Activated gamma-delta T cell (primary cell): ENCODE measurements at places on chromosomes 6 and 20.

DNA sequence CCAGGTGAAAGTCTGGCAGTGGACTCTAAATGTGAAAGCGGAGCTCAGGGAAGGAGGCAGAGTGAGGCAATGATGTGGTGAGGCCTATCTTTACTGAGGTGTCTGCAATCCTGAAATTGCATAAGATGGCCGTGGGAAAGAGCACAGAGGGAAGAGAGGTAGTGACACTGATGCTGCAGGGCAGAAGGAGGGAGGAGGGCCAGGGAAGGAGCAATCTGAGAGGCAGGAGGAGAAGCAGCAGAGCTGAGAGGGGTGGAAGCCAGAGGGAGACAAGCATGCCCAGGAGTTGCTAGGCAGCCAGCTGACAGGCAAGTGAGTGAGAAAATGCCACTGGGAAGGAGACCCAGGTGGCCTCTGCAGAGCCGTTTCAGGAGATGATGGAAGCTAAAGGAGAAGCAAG is 97.4 kb upstream of the CNR1 start:
- DNase-seq, result no peak

DNA sequence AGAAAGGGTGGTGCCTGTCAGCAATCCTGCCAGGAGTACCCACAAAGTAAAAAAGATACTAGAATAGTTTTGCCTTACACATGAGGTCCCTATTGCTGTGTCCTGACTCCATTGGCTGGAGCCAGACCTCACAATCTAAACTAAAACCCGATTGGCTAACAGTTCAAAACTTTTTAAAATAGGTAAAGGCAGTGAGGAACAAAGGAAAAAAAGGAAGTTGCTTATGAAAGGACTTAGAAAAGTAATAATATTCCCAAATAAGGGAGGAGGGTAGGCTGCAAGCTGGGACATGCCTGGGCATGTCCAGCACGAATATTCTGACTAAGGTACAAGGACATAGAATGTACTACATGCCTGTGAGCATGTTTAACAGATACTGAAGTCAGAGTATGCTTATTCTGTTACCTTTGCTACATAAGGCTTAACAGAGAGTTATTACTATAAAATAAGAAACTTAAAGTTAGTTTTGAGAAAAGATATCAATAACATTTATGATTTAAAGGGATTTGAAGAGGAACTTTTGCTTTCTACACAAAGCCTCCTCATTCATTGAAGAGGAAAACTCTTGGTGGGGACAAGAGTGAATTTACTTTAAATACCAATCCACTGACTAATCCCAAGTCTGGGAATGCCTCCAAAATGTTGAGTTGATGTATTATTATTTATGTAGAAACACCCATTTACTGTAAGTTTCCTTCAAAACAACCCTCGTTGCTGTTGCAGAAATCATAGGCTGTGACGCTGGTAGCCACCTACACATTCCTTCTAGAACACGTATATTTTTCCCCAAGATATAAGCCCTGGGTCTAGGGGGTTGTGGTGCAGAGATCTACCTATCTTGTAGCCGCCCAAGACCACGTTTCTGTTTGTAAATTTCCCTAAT is 8.2 kb upstream of the MTHFD1L start:
- no peak for DNase-seq

GRCh38 chr20:17470521-17470920 is 60.7 kb downstream of the BFSP1 start:
- no peak for DNase-seq

DNA sequence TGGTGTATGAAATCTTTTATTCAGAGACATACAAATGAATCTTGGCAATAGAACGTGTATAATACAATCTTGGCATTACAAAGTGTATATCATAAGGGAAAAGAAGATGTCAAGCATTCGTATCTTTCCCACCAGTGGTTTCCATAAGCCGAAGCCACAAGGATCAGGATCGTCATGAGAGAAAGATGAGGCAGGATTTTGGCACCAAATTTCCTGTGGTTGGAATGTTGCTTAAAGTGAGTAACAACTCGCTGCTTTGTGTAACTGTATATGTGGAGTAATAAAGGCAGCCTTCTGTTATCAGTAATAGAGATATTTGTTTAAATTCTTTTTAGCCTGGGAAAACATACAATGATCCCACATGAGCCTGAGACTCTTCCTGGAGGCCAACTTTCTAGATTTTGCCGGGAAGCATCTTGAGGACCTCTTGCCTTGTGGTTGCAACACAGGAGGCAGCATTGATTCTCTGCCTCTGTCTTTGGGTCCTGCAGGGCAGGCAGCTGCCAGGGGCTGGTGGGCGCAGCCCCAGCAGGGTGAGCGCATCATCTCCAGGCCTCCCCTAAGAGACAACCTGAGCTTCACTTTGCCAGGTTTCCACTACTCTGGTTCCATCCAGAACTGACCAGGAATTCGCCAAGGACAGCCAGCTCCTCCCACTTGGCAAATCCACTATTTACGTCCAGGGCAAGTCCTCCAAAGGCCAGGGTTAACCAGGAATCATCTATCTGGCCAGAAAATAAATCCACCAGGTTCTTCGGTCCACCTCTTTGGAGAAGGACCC is 230.9 kb upstream of the SULF2 start:
- DNase-seq, result no peak

DNA sequence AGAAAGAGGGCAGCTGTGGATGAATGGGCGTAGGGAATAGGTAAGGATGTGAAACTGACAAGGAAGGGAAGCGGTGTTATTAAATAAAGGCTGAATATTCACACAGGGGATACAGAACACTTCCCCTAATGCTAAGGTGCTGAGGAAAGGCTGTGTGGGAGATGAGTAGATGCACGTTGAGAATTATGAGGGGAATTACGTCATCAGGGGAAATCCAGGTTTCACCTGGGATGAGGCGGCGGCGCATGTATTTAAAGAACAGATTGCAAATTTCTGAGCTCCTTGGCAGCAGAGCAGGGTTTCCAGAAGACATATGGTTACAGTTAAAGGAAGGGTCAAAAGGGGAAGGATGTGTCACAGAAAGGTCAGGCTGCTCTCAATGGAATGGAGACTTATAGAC is 28.7 kb upstream of the EDN1 start:
- DNase-seq, result no peak

GRCh38 chr6:75287424-75287823 is 2.8 kb upstream of the TMEM30A start:
- DNase-seq, result no peak

- DNase-seq, result no peak
Observed at GRCh38 chr6:154071236-154071635, 32.2 kb downstream of the OPRM1 start.

DNA sequence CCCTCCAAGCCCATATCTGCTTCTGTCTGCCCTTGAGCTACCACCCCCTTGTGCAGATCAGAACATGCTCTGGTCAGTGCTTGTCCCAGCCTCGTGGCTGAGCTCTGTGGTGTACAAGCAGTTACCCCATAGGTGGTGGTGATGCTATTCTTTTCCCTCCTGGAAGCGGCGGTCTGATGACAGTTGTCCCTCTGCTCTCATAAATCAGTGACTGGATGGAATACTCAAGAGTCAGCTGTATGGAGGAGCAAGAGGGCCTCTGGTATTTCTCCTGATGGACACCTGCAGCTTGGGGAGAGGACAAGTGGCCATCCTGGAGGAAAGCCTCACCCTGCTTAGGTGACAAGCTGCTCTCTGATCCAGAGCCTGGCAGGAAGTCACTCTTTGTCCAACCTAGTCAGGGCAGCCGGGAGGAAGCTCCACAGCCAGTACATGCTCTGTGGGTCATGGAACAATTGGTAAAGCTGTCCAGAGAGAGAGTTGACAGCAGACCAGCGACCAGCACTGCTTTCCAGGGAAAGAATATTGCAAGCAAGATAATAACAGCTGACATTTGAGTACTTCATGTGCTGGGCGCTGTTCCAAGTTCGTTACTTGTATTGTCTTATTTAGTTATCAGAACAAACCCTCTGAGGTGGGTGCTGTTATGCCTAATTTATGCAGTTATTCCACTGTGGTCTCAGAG is 47.1 kb downstream of the SCAND1 start:
- no peak for DNase-seq

GRCh38 chr6:121040831-121041230 is 293.4 kb downstream of the TBC1D32 start:
- no peak for DNase-seq

DNA sequence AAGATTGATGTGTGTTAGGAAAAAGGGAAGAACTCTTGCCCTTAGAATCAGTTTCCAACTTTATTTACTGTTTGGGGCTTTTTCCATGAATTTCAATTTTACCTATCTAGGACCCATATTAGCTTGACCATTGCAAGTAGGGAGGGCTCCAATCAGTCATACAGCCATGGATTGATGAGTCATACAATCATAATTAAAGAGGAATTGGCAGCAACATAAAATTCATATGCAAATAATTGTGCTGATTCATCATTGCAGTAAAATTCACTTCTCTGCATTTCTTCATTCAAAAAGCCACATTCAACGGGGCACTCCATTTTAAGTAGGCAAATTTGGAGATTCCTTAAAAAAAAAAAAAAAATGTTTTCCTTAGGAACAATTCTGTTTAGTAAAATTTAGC is 1016.4 kb downstream of the KIF16B start:
- DNase-seq, result no peak

- no peak for DNase-seq
Observed at GRCh38 chr6:119201480-119201879, 123.0 kb upstream of the FAM184A start.

GRCh38 chr6:136073216-136073615 is 176.9 kb downstream of the MTFR2 start:
- DNase-seq, result no peak

GRCh38 chr6:104771258-104771832 is 88.4 kb downstream of the HACE1 start:
- no peak for DNase-seq

- DNase-seq, result no peak
Observed at GRCh38 chr20:63773571-63774241, 34.1 kb downstream of the SLC2A4RG start.

DNA sequence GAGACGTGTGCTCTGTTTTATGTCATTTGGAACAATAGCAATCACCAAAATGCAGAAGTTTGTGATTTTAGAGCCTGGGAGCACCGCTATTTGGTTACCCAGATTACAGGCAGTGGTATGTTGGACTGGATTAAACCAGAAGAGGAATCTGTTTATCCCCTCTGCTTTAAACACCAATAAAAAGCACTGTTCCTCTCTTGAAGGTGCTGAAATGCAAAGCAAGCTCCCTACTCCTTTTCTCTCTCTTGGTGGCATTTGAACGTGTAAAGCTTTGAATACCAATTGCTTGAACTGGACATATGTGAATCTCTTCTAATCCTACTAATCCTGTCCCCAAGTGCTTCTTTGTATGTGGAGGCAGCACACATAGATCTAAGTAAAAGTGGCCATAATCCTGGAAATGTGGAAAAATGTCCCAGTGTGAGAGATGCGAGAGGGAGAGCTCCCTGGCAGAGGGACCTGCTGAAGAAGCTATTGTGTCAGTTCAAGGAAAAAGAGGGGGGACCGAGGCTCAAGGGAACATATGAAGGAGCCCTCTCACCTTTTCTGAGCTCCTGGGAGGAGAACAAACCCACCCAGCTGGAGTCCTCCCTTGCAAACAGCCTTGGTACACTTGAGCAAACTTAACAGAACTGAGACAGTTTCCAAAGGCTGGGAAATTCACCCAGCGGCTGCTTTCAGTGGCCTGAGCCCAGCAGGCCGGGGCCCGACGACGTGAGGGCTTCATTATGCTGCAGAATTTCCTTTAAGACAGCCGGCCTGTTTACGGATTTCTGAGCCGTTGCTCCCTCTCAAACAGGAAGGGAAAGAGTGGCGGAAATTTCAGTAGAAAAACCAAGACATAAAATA is 18.8 kb upstream of the OLIG3 start:
- no peak for DNase-seq

DNA sequence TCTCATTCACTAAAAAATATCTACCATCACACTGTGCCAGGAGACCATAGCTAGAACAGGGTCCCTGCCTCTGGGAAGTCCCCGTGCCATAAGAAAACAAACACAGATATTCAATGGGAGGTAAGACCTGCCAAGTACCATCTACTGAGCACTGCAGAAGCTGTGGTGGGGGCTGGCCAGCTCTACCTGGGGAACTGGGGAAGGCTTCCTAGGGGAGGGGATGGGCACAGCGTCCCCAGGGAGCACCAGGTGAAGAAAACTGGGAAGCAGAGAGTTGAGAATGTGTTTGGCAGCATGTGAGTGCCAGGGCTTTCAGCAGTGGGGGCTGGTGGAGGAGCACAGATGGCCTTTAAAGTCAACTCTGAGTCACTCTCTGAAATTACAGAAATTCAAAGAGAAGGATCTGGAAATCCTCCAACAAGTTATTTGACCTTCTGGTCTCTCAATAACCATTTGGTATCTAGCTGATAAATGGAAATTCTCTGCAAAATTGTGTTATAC is 85.2 kb downstream of the SHLD1 start:
- no peak for DNase-seq
